ENCODE measurements at places on chromosomes 12 and 14. TPM values are rescaled to one million over a fixed set of nuclear protein-coding genes. Genes with fewer than 3 reads are reported as not detected.

SLC7A8 gene
- 8.0 TPM for total RNA-seq

ABCD2 gene
- total RNA-seq, result under 0.01 TPM

CELA1 gene
- total RNA-seq, result not detected

BTBD6 gene
- total RNA-seq, result 73.1 TPM

KRT6A gene
- total RNA-seq, result 2.7 TPM

KRT71 gene
- not detected for total RNA-seq

LRRC43 gene
- 1.2 TPM for total RNA-seq

CLEC6A gene
- total RNA-seq, result not detected

LRP1-AS gene
- total RNA-seq, result not detected

C1R gene
- total RNA-seq, result 347 TPM

CMTM5 gene
- total RNA-seq, result 0.65 TPM

KRT73 gene
- total RNA-seq, result not detected

GTF2A1 gene
- total RNA-seq, result 53.0 TPM

LMO3 gene
- total RNA-seq, result 0.39 TPM

All from smooth muscle cell of the pulmonary artery (primary cell).